ENCODE measurements at places on chromosomes 16 and 17.

DNA sequence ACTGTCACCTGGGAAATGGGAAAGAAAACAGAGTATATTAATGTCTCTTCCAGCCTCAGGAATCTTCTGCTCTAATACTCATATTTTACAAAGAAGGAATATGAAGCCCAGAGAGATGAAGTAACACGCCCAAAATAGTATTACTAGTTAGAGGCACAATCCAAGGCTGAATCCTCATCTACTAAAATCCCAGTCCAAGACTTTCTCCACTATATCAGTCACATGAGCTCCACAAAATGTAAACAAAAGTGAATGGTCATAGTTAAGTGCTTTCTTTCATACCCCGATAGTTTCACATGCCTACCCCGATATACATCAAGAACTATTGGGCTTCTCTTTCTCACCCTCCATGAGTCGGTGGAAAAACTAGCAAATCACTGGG is 965 bp downstream of the INTS2 start:
- no peak for DNase-seq

DNA sequence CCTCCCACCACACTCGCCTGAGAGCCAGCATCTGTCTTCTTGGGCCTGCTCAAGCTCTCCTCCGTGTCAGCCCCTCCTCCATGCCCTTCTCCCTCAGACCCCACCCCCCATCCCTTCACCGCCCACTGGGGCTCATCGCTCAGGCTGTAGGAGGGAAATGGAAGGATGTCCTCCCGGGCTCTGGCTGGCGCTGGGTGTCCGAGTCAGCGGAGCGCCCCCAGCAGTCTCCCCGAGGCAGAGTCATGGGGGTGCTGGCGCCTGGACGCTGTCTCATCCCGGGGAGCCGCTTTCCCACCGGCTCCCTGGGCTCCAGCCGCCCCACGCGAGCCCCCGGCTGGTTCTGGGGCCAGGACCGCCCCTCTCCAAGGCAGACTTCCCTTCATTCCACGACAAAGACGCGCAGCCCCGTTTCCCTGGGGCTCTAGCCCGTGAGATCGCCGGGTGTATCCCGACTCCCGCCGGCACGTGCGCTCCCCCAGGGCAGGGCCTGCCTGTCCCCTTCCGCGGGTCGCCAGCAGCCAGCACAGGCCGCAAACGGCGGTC is 428 bp upstream of the ANTKMT start:
- no peak for DNase-seq

DNA sequence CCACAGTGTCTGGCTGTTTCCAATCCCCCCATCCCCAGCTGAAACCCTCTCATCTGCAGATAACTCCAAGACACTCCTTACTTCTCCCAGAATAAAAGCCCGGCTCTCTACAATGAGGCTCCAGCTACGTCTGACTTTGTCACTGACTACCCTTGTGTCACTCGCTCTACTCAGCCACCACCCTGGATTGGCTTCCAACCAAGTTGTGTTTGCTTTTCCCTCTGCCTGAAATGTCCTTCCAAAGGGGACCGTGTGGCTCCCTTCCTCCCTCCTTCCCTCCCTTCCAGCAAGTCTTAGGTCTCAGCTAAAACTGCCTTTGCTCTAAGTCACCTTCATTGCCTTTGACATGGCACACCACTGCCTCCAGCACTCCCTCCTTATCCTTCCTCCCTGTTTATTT is 42.8 kb downstream of the CDH1 start:
- no peak for DNase-seq

DNA sequence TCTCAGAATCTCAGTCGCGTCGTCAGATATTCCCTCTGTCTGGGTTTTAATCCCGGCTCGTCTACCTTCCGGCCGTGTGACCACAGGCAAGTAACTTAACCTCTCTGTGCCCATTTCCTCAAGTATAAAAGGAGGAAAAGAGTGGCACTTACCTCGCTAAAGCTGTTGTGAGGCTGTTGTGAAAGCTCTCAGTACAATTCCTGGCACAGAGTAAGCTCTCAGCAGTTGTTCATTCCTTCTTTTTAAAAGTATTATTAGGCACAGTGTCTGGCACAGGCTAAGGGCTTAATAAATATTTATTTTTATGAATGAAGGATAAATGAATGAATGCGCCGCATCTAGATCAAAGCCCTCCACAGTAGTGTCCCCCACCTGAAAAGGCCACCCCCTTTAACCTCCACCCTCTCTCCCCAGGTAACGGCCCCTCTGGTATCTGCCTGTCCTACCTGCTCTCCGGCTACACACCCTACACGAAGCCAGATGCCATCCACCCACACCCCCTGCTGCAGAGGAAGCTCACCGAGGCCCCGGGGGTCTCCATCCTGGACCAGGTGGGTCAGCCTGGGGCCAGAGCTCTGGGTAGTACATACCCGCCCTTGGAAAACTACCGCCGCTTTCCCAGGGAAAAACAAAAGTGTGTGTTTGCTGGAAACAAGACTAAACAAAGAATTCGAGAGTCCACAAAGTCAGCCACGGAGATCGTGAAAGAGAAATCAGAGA is 6.0 kb downstream of the OSGIN1 start:
- no peak for DNase-seq

GRCh38 chr17:80377798-80378197 is 37.2 kb upstream of the ENDOV start:
- no peak for DNase-seq

DNA sequence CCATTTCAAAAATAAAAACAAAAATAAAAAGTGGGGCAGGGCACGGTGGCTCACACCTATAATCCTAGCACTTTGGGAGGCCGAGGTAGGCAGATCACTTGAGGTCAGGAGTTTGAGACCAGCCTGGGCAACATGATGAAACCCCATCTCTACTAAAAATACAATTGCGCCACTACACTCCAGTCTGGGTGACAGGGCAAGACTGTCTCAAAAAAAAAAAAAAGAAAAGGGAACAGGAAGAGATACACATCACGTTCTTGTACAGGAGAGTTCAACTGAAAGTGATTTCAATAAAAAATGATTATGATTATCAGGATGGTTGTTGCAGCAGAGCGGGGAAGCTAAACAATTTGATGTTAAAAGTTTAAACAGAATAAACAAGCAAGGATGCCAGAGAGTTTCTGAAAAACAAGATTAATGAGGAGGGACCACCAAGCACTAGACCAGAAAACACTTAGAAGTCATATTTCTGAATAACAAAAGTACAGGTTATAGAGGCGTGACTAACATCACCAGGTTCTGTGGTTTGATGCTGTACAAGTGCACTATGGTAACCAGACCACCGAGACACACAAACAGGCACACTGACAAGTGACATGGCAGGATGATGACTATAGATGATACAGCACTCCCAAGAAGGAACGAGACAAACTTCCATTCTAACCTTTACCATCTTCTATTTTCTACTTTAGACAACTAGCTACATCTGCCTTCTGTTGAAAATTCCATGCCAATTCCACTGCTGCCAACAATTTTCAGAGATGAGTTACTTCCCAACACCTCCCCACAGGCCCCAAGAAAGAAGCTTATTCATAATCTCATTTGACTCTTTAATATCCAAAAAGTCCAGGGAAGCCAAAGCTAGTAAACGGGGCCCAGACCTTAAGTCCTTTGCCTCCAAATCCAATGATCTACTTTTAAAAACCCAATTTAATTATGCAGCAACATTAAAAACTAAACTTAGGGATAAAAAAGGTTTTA is 11.8 kb downstream of the DNAJA2 start:
- no peak for DNase-seq

DNA sequence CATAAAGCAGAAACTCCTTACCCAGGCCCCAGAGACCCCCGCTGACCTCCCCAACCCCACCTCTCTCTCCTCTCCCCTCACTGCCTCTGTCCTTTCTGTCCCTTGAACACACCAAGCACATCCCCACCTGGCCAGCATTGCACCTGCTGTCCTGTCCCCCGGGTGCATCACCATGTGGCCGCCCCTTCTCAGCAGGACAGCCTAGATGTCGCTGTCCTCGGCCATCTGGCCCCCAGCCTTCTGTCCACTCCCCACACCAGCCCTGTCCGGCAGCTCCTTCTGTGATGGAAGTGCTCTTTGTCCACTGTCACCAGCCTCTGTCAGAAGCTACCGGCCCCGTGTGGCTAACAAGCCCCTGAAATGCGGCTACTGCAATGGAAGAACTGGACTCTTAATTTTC is 12.3 kb upstream of the MPRIP start:
- no peak for DNase-seq

DNA sequence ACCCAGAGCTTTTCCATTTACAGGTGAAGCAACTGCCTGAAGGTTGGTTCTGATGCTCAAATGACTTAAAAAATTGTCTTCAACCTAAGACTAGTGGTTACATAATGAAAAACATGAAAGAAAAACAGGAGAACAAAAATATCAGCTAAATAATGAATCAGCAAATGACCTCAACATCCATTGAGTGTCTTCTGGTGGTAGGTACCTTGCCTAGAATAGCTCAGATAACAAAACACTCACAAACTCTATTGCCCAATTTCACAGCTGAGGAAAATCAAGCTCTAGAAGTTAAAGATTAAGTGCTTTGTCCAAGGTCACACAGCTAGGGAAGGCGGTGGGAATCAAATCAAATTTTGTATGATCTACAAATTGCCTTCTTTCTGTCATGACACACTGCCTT is 304.6 kb upstream of the CDH11 start:
- no peak for DNase-seq

DNA sequence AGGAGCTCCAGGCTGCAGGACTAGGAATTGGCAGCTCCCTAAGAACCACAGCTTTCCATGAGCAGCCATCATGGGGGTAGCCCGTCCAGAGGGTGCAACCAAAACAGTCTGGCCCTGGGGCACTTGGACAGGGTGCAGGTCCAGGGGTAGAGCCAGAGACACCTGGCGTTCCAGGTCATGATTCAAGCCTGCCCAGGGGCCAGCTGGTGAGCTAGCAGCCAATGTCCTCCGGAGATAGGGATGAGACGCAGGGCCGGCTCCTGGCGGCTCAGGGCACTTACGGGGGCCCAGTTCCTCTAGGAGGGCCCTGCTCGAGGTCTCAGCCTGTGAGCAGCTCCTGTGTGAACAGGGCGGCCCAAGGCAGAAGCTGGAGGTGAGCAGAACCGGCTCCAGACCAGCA is 22.1 kb downstream of the PIEZO1 start:
- no peak for DNase-seq

DNA sequence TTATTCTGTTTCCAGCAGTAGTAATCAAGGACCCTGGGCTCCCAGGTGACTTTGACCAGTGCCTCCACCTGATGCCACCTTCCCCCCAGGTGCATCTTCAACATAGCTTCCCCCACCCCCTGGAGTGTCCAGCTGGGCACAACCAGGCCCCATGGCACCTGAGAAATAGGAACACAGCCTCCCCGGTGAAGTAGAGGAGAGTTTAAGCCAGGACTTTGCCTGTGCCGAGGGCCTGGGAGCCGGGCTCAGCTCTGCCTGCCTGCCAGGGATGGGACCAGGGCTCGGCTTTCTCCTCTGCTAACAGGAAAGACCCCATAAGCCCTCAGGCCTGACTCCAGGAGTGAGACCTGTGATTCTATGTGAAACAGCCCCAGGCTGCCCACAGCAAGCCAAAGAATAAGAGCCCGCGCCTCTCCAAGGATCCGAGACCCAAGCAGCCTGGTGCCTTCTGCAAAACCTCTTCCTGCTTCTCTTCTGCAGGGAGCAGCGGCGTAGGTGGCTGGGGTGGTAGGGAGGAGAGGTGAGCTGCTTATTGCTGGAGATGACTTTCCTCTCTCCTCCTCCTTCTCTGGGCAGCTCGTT is 16.4 kb upstream of the RBFOX3 start:
- no peak for DNase-seq

DNA sequence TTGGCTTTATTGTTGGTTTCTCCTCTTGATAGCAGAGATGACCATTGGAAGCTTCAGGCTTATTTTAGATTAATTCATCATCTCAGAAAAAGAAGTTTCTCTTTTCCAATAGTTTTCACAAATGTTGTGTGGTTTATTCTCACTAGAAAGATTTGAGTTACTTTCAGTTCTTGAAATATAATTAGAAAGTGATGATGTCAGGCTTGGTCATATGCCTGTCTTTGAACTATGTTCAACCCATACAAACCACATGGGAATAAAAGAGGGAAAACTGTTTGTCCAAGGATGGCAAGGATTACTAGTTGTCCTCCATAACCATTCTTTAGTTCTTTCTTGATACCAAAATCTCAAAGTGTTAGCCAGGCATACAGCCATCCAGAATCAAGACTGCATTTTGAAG is 3.7 kb upstream of the HS3ST2 start:
- DNase-seq, result no peak

GRCh38 chr16:1311738-1312466 is 2.5 kb downstream of the UBE2I start:
- DNase-seq, result no peak

DNA sequence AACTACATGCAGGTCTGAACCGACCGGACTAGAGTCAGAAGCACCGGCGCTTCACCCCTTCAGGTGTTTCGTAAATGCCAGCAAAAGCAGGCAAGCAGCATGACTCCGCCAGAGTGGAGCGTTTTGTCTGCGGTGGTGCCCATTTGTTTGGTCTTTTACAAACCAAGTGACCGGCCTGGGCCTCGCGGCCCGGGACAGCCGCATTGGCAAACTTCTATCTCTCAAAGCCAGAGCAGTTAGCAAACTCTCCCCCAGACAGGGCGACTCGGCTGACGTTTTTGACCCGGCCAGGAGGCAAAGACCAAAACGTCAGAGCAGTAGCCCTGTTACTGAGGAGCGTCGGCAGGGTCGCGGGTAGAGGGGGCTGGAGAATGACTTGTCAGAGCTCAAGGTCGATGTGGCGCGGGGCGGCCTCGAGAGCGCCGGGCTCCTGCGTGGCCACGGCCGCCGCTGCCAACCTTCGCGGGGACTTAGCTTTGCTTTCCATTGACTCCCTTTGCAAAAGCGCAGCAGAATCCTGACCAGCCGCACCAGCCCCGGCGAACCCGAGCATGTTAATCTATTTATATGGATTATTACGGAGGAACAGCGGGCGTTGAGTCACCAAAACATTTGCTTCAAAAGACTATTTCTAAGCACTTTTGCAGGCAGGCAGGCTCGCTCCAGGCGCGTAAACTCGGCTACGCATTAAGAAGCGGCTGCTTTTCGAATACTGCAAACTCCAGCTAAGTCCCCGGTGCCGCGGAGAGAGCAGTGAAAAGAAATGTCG is 763 bp upstream of the SOX9 start:
- no peak for DNase-seq

- DNase-seq, result no peak
These were observed 3.1 kb downstream of the MT1E start for GRCh38 chr16:56628486-56629350.

GRCh38 chr16:79288066-79288465 is 312.5 kb downstream of the MAF start:
- no peak for DNase-seq

- peak; percentile 81 for DNase-seq
These were observed 58.5 kb downstream of the TMEM132E start for GRCh38 chr17:34637548-34638525.

DNA sequence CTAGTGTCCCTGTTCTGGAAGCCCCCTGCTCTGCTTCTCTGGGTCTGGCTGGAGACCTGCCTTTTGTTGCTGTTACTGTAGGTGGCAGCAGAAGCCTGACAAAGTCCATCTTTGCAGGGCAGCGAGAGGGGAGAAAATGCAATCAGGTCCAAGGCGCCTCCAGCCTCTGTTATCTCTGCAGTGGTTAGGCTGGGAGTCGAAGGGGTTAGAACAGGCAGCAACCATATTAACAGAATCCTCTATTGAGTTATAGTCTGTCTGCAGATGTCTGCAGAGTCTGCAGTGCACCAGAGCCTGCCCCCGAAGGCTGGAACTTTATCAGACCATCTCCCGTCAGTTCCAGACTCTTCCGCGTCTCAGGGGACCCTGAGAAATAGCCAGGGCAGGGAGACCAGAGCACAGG is 404.9 kb upstream of the EEF2KMT start:
- DNase-seq, result peak; percentile 40
